ENCODE measurements at places on chromosomes 6 and 20.

DNA sequence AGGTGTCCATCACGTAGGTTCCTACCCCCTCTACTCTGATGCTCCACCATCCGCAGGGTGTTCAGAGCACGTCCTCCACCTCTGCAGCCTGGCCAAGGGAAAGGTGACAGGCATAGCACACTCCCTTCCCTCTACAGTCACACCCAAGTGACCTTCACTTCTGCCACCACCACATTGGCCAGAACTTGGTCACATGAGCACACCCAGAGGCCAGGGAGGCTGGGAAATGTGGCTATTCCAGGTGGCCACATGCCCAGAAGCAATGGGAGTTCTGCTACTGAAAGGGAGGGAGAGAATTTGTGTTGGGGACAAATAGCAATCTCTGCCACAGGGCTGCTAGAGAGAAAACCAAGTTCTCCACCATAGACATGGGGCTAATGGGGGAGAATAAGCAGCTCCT lies 180.3 kb downstream of the NFATC2 start:
- no peak for DNase-seq

DNA sequence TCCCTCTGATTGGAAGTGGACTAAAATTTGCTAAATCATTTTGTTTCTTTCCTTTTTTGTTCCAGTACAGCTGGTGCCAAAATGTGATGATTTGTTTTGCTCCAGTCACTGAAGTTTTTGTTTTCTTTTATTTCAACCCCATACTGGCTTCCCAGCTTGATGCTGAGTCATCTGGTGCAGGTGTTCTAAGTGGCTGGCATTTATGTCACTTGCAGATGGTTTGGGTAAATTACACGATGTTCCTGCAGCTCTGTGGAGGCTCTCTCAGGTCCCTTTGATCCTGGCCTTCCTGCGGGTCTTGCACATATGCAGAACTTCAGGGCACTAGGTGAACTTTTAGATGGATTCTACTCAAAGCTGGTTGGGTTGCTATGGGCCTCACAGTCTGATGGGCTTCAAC lies 577.7 kb downstream of the HAO1 start:
- DNase-seq = no peak

DNA sequence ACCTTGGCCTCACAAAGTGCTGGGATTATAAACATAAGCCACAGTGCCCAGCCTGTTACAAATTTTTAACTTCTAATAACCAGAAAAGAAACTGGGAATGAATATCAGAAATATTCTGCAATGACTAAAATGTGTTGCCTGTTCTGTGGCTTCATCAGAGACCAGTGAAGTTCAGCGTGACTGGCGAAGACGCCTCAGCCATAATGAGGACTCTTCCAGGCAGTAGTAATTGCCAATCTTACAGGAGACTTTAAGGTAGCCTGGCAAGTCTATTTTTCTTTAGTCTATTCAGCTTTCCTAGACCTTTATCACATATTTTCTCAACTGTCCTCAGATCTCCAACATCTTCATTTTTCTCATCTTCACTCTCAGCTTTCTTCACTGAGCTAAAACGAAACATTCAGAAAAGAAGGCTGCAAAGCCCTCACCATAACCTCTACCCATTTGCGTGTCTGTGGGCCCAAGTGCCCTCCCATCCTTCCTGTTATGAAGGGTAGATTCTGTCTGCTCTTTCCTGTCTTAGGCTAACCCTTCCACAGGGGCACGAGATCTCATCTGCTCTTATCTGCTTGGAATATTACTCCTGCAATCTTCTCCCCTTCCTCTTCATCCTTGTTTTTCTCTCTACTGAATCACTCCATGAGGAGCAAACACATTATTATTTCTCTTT lies 42.0 kb upstream of the OLIG3 start:
- DNase-seq = no peak

GRCh38 chr6:113362301-113363047 lies 494.7 kb upstream of the MARCKS start:
- no peak for DNase-seq

DNA sequence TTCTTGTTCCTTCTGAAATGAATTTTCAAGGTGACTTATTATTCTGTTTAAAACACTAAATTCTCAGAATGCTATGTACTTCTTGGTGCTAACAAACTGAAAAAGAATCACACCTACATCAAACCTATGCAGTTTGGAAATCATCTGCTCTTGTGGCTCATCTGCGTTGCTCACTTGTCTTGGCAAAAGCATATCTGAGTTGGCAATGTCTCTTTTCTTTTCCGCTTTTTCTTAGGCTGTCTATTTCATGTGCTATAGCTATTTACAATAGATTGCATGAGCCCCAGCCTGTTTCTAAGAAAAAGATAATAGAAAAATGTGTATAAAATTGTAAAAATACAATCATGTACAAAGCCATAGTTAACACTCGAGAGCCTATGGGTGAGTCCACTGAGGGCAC lies 348.9 kb upstream of the AGPAT4 start:
- no peak for DNase-seq

- DNase-seq = no peak
Observed at GRCh38 chr20:36113566-36114250, 40.8 kb upstream of the EPB41L1 start.

DNA sequence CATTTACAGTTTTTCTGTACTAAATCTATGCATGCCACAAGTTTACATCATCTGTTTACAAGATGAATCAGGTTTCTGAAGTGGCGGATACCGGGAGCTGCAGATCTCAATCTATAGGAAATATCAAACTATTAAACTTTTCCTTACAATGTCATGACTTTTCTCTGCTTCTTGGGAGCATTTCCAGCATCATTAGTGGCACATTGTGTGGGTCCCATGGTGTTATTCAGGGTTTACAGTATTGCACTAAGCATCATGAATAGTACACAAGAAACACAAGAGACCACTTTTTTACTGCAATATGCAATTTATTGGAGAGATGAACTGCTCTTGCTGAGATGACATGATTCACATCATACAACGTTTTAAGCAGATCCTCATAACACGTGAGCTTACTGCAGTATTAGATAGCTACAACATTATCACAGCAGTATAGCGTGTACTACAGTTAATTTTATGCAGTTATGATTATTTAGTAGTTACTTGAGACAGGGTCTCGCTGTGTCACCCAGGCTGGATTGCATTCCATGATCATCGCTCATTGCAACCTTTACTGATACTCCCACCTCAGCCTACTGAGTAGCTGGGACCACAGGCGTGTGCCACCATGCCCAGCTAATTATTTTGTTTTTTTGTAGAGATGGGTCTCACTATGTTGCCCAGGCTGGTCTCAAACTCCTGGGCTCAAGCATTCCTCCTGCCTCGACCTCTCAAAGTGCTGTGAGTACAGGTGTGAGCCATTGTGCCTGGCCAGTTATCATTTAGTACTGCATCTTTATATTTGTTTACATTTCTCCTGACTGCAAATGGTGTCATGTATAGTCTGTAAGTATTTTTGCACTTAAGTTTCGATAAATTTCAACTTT lies 18.4 kb downstream of the BLTP3A start:
- DNase-seq = no peak

- no peak for DNase-seq
Observed at GRCh38 chr6:45558858-45559257, 181.1 kb upstream of the SUPT3H start.

DNA sequence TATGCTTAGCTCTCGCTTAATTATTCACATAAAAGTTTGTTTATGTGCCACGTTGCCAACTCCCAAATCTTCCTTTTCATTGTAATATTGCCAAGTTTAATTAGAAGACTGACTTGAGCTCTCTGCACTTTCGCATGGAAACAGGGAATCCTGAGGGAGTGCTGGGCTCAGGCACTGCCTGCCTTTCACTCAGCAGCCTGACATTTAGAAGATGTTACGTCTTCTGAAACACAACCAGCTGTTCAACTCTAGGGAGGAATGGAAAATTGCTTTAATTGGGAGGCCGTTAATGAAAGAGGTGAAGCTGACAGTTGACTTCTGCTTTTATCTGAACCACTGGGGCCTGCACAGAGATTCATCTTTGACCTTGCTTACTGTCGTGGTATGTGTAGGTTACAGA lies 77.4 kb upstream of the MTHFD1L start:
- no peak for DNase-seq

DNA sequence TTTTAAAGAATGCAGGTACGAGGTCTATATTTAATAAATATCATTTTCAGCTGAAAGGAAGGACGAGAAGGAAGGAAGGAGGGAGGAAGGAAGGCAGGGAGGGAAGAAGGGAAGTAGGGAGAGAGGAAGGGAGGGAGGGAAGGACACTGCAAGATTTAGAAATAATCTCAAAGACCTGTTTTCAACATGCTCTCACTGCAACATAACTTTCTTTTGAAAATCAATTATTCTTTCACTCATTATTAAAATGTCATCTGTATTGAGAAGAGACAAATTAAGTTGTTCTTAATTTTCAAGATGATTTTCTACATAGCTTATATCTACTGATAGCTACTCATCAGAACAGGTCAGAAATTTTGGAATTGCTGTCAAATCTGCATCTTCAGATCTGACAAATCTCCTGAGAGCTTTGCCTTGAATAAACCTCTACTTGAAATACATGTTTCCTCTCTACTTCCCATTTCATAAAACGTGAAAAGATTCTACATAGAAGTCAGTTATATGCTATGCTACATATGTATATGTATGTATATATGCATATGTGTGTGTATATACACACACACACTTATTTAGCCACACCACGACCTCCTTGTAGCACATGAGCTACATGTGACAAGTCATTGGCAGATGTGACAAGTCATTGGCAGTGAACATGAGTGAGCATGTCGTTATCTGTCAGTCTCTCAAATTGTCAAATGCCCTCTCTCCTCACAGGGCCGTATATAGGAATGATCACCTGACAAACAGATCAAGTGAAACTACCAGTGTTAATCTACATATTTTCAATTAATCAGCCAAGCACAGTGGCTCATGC lies 241.6 kb downstream of the LY86 start:
- DNase-seq = no peak

- no peak for DNase-seq
Observed at GRCh38 chr6:9999796-10000195, 415.1 kb downstream of the TFAP2A start.

DNA sequence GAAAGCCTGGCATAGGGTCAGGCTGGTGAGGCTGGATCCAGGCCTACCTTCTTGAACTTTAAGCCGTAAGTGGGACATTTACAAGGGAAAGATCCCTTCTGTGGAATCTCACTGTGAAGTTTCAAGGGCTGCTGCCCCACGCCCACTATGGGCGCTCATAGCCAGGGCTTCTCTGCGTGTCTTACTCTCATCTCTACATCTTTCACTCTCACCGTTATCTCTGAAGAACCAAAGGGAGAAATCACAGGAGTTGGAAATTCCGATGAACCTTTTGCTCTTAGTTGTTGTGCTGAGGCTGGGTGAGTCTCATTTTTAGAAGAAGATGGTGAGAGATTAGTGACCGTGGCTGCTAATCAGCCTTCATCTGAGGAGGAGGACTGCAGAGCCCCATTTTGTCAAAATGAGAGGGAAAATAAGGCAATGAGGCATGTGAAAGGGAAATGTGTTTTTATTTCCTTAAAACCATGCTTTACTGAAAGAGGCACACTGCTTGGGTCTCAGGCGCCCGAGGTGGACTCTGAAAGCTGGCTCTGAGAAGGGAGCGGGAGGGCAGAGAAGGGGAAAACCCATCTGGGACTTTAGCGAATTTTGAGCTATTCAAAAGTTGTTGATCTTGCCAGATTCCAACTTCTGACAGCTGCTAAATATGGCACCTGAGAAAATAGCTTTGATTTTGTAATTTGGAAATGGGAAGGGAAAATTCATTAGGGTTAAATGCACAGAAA lies 301.5 kb downstream of the CLIC5 start:
- no peak for DNase-seq

GRCh38 chr20:20969701-20970280 lies 136.4 kb downstream of the LINC00237 start:
- DNase-seq = no peak

- peak; percentile 39 for DNase-seq
Observed at GRCh38 chr6:31270788-31271640, 878 bp downstream of the HLA-C start.

DNA sequence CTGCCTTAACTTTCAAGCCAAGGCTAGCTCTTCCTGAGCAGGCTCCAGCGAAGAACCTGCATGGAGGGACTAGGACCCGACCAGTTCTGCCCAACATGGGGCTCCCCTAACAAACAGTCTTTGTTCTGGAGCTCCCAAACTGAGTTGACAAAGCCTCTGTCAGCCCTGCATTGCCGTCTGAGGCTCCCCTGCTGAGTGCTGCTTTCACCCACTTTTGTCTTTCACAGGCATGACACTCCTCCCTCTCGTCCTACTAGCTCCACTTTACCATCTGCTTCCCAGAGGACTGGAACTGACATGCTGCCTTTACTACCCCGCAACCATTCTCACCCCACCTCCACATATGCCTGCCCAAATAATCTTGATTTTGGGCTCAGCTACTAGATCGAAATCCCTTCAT lies 45.1 kb upstream of the B4GALT5 start:
- DNase-seq = no peak

GRCh38 chr6:70734381-70734780 lies 66.7 kb downstream of the SMAP1 start:
- DNase-seq = no peak

GRCh38 chr6:127102299-127102698 lies 16.2 kb upstream of the RSPO3 start:
- no peak for DNase-seq

DNA sequence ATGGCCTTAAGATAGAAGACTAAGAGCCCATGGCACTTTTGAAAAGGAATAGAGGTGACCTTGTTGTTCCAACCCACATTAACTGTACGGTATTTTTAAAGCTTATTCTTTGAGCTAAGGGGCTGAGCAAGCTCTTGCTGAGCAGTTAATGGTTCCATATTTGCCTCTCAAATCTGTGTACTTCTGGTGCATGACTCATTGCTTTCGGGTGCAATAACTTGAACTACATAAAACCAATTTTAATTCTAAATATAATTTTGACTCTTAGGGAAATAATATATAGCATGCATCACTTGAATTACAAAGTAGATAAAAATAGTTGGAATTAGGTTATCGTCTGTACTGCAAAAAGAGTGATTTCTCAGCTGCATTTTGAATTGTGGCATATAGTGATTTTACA lies 348.1 kb upstream of the CITED2 start:
- DNase-seq = no peak

GRCh38 chr6:126050795-126051194 lies 64.5 kb downstream of the TRMT11 start:
- no peak for DNase-seq

DNA sequence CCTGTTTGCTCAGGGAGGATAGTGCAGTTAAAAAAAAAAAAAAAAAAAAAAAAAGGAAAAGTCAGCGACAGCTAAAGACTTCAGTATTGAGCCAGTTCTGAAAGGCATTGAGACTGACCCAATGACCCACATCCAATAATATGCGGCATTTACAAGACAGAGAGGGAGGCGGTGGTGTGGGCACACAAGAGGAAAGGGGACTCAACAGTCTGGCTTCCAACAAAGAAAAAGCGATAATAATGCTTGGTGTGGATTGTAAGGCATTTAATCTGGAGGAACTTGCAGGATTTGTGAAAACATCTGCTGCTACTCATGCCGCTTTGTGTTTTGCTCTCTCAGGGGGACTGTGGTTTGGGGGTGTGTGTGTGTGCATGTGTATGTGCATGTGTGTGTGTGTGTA lies 784.3 kb upstream of the CHD6 start:
- DNase-seq = no peak

GRCh38 chr6:70274338-70274737 lies 28.5 kb downstream of the COL9A1 start:
- DNase-seq = no peak

GRCh38 chr20:34997131-34997561 lies 41.5 kb downstream of the MYH7B start:
- no peak for DNase-seq

- DNase-seq = no peak
Observed at GRCh38 chr6:41601248-41601549, 37.1 kb upstream of the MDFI start.

All from stimulated activated CD8-positive, alpha-beta memory T cell treated with anti-CD3 and anti-CD28 coated beads, Interleukin-4, amount 100 ng/mL, for 4 hours (primary cell).